ENCODE measurements at places on chromosomes 6 and 20. TPM values are rescaled to one million over a fixed set of nuclear protein-coding genes. Genes with fewer than 3 reads are reported as not detected.
A peak's percentile ranks its signal among the peaks of the same experiment; 100 is the strongest.

- peaks cover 2% of the 10 kb centered on the region for H3K36me3 ChIP-seq
- H3K27ac ChIP-seq = peak overlapping the region; percentile 57
- DNase-seq = peak; percentile 92
- H3K27me3 ChIP-seq = no peaks in the 10 kb centered on the region
These were observed 22.2 kb downstream of the RREB1 start for GRCh38 chr6:7129784-7130569.

GRCh38 chr6:156617376-156617775 is 159.8 kb upstream of the ARID1B start:
- H3K27ac ChIP-seq = no peak overlapping the region
- H3K4me3 ChIP-seq = no peak overlapping the region
- H3K4me1 ChIP-seq = no peaks in the 10 kb centered on the region
- peaks cover 5% of the 10 kb centered on the region for H3K27me3 ChIP-seq

- peaks cover 36% of the 10 kb centered on the region for H3K4me1 ChIP-seq
- no peak overlapping the region for H3K4me3 ChIP-seq
- no peaks in the 10 kb centered on the region for H3K27me3 ChIP-seq
- no peak overlapping the region for H3K27ac ChIP-seq
These were observed 94.6 kb downstream of the ARMC2 start for GRCh38 chr6:108942556-108943492.

DNA sequence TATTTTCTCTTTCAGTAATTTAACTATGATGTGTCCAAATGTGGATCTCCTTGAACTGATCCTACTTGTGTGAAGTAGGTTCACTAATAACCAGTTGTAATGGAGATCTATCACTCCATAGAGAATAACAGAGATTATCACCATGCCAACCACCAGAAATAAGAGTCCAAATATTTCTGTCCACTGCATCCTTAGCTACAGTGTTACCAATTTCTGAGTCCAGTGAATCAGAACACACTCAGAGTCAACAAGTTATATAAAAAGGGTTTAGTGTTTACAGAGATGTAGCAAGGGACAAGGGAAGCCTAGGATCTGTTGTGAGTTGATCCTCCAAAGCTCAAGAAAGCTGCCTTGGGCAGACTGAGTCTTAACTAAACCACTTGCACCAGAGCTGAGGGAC is 882.8 kb downstream of the TBC1D32 start:
- no peaks in the 10 kb centered on the region for H3K4me1 ChIP-seq
- H3K36me3 ChIP-seq = no peaks in the 10 kb centered on the region
- no peaks in the 10 kb centered on the region for H3K27me3 ChIP-seq

VSTM2L gene
- 2.5 TPM for total RNA-seq

DLGAP4 gene
- 17.4 TPM for total RNA-seq
